ENCODE measurements at places on chromosomes 1 and 21.

DNA sequence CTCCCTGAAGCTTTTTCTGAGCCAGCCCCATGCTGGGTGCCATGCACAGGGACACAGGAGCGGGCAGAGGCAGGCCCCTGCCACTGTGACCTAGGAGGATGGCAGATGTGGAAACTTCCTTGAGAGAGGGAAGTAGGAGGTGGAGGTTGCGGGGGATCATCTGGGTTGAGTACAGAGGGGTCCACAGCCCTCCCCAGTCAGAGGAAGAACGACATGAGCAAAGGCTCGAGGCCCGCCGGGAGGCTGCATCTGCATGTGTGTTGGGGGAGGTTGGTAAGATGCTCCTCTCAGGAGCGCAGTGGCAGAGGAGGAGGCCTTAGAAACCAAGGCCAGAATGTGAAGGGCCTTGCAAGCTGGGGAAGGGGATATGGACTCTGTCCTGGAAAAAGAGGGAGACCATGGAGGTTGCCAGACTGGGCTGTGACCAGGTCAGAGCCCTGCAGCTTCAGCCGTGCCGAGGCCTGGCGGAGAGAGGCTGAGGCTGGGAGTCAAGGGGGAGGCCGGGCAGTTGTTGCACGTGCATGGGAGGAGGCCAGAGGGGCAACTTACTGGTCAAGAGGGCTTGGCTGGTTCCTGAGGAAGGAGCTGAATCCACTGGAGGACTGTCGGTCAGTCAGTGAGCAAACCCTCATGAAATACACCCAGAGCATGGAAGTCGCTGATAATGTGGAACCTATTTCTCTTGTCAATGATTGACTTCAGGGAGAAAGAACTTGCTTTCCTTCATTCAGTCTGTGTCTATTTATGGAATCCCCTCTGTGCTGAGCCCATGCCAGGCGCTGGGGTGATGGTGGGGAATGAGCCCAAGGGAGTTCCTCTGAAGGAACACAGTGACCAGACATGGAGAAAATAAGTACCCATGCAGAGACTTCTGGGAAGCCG, 31.7 kb downstream of the A3GALT2 start:
- DNase-seq: no peak

DNA sequence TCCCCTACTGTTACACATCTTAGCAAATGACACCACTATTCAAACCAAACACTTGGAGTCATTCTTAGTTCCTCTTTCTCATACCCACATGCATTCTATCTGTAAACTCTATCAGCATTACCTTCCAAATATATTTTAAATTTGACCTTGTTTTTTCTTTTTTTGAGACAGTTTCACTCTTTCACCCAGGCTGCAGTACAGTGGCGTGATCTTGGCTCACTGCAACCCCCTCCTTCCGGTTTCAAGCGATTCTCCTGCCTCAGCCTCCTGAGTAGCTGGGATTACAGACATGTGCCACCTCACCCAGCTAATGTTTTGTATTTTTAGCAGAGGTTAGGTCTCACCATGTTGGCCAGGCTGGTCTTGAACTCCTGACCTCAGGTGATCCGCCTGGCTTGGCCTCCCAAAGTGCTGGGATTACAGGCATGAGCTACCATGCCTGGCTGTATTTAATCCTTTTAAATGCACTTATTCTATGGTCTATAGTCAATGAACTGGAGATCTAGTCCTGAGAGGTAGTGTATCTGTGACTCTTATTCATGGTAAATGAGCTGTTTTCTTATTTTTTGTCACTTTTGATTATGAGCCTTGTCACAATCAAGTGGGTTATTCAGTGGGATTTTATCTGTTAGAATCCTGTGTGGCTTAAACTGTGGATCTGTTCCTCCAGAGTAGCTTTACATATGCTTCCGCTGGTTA, 73.1 kb downstream of the GATAD2B start:
- DNase-seq: no peak

- peak; percentile 83 for DNase-seq
These were observed 73.9 kb upstream of the TNFSF4 start for GRCh38 chr1:173280899-173281660.

DNA sequence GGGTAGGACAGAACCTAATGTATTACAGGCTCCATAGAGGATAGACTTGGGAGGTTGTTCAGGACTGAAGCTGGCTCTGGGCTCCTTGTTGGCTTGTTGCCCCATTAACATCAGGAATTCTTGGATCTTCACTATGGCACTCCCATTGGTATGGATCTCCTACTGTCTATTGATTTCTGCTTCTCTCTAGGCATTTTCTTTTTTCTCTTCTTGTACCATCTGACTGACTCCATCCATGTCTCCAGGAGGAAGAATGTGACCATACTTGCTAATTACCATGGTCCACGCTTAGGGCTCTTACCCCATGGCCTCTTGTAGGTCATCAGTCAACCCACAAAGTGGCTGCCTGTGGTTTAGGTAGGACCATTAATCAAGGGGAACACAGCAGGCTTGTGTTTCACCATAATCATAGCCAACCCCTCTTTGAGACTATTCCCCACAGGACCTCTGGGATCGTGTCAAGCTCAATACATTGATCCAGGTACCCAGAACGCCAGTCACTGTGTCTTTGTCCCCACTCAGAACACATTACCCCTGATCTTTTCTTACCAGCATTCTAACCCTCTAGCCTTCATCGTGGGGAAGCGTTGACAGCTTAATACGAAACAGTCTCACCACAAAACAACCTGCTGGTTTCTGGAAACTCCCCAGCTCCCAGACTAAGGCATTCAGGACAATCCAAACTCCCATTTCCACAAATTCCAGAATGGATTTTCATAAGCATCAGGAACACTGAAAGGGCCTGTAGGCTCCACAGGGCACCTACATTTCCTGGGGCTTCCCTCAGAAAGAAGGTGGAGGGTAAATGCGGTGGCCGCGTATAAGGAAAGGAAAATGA, 97.1 kb downstream of the ETS2 start:
- no peak for DNase-seq

GRCh38 chr1:45200906-45201500, 5.4 kb downstream of the ZSWIM5 start:
- DNase-seq: peak; percentile 21

- no peak for DNase-seq
These were observed 27.9 kb downstream of the RBM11 start for GRCh38 chr21:14243874-14244273.
